ENCODE measurements at places on chromosomes 3 and 15. TPM values are rescaled to one million over a fixed set of nuclear protein-coding genes. Genes with fewer than 3 reads are reported as not detected.

Gene CPA3
- total RNA-seq: 0.29 TPM

Gene CACNA2D2
- total RNA-seq: not detected

Gene TFDP2
- 42.7 TPM for total RNA-seq

Gene KIF23
- 61.7 TPM for total RNA-seq

Gene GRAMD2A
- total RNA-seq: 0.18 TPM
